ENCODE measurements at places on chromosomes 6 and 20.

- DNase-seq, result no peak
These were observed 191.9 kb downstream of the TFAP2C start for GRCh38 chr20:56820984-56821383.

GRCh38 chr20:23387118-23387443, 25.1 kb downstream of the GZF1 start:
- no peak for DNase-seq

GRCh38 chr6:2865270-2865669, 23.6 kb upstream of the SERPINB1 start:
- no peak for DNase-seq

- DNase-seq, result no peak
These were observed 1282.3 kb upstream of the GJE1 start for GRCh38 chr6:140850438-140850837.

GRCh38 chr20:5402903-5403531, 86.3 kb upstream of the PROKR2 start:
- DNase-seq, result no peak

GRCh38 chr6:163442336-163442735, 27.8 kb downstream of the QKI start:
- no peak for DNase-seq

GRCh38 chr6:111591901-111592461, 13.7 kb downstream of the TRAF3IP2 start:
- no peak for DNase-seq

DNA sequence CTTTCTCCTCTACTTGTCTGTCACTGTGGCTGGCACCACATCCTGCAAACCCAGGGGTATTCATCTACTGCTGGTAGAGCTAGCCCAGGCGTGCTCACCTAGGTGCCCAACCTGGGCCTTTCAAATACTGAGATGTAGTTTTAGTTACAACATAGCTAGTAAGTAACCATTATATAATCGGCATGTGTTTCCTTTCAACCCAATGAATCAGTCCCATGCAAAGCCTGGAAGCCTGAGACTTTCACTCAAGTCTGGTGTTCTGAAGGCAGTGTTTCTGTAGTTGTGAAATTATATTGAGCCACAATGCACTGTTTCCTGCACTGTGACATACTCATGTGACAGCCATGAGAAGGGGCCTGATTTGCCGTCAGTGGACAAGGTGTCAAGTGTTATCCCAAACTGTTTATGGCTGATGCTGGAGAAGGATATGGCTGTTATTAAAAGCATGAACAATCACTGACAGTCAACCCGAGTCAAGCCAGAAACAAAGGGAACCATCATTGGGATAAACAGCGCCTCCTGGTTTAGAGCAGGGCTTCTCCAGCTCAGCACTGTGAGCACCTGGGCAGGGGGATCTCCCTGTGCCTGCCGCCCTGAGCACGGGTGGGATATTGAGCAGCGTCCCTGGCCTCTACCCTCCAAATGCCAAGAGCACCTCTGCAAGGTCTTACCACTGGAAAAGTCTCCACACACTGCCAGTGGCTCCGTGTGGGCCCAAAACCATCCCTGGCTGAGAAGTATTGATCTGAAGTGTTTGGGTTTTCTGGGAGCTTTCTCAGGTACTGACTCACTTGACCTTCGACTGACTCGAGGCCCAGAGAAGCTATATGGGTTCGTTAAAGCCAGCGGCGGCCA, 1.6 kb downstream of the PSMA7 start:
- DNase-seq, result peak; percentile 13

- DNase-seq, result peak; percentile 59
These were observed at the start of gene ANKRD60 for GRCh38 chr20:58228484-58229197. ANKRD60 (minus strand) TSS chr20:58228653; CDS start chr20:58228653, 0 bp downstream.

- DNase-seq, result peak; percentile 18
These were observed 53.0 kb downstream of the ADAT2 start for GRCh38 chr6:143397227-143398222.

- peak; percentile 42 for DNase-seq
These were observed at the start of gene UNC5CL for GRCh38 chr6:41039060-41039998. UNC5CL (minus strand) TSS chr6:41039221; CDS start chr6:41035074, 4,147 bp downstream.

DNA sequence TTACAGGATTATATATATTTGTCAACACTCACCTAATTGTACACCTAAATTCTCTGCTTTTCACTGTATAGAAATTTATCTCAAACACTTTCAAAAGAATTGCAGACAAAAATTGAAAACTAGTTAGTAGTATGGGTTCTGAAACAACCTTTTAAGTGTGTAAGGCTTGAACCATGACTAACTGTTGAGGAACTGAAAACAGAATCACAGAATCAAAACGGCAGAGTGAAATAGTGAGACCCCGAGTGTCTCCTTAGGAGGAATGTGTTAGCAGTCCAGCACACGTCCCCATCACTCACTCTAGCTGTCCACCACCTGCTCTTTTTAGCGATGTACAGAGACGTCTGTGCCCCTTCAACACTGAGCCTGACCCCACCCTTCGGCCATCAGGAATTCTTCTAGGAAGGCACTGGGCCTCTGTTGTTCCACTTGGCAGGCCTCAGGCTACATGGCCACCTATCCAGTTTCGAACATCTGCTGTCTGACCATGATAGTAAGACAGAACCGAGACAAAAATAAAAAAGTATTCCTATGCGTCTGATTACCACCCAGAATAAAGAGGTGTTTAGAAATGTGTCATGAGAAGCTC, 227.4 kb downstream of the C6orf118 start:
- DNase-seq, result no peak

- no peak for DNase-seq
These were observed at the start of gene IP6K3 for GRCh38 chr6:33746651-33747100. IP6K3 (minus strand) TSS chr6:33746905; CDS start chr6:33735476, 11,429 bp downstream.

DNA sequence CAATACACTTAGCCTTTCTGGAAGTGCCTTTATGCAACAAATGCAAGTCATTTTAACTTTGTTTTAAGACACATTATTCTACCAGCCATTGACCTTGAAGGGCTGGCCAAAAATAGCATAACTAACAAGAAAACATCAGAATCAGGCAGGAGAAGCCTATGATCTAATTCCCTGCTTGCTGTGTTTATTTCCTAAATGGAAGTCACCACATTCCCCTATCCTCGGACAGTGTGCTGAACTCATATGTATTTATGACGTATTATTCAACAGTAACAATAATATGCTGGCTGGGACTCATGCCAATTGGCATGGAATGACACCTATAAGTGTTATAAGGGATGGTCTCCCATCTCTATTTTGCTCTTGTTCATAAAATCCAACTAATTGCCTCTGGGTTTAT, 140.7 kb downstream of the MAP3K7 start:
- DNase-seq, result no peak

DNA sequence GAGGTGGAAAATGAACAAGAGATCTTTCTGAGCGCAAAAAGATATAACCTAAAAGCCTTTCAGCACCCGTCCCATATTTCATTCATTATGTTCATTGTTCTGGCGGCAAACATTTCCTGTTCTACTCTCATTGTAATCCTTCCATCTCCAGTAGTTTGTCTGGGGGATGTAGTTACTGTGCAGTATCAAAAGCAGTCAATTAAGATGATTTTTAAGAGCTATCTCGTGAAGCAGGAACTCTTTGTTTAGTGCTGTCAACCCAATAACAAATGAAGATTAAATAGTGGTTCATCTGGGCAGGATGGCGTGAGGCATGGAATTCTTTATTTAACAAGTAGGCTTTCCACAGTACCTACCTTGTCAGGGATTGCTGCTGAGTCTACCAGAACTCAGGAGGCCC, 876.7 kb downstream of the HACE1 start:
- no peak for DNase-seq

DNA sequence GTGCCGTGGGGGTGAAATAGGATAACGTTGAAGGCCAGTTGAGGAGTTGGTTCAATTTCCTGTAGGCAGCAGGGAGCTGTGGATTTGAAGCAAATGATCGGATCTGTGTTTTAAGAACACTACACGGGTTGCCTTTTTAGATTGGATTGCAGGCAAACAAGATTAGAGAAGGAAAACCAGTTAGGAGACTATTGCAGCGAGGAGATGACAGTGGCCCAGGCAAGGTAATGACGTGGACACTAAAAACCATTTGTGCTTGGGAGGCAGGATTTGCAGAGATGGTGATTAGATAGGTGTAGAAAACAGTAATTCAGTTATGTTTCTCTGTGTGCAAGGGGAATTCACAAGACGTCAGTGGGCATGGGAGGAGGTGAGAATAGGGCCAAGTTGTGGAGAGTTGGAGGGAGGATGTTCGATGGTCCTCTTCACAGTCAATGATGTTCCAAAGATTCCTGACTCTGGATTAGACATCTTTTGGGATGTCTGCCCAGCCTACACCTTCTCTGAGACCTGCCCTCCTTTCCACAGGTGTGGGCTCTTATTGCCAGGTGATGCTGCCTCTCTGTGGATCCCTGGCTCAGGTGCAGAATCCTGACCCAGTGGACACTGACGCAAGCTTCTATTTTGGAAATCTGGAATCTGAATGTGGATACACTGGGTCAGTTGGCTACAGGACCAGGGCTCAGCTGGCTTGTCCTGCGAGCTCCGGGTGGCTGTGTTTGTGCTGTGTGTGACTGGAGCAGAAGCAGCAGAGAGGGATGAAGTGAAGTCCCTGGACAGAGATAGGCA, 54.2 kb downstream of the TFAP2C start:
- no peak for DNase-seq

- DNase-seq, result peak; percentile 13
These were observed 3.3 kb downstream of the KCNS1 start for GRCh38 chr20:45097485-45098102.

GRCh38 chr20:33521461-33521860, 31.6 kb downstream of the CBFA2T2 start:
- DNase-seq, result no peak

DNA sequence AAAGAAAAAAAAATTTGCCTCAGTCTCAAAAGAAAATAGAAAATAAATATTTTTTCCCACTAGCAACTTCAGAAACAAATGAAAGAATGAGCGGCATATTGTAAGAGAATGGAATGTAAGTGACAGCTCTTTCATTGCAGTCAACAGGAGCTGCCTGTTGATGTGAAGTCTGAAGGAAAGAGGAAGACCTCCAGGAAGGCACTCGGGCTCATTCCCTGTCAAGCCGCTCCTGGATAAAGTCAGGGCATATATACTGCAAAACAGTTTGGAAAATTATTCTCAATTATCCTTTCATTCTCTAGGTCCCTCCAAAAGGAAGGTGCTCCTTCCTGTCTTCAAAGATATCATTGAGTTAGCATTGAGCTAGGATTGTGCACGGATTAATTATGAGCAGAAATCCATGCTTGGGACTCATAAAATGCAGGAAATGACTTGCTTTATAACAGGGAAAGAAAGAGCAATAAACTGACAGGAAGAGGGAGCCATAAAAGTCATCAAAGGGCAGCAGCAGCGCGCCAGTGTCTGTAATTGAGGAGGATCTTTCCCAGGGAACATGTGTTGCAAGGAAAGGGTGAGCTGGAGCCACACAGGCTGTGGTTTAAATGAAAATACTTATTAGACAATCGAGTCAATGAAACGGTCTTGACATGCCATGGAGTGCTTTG, 218.2 kb downstream of the C6orf118 start:
- DNase-seq, result no peak

GRCh38 chr6:82569022-82569421, 205.4 kb downstream of the TPBG start:
- DNase-seq, result no peak

- no peak for DNase-seq
These were observed 14.2 kb downstream of the SLC52A3 start for GRCh38 chr20:753897-754635.

- no peak for DNase-seq
These were observed 24.0 kb upstream of the HDAC2 start for GRCh38 chr6:113994934-113995342.

- DNase-seq, result no peak
These were observed 108.9 kb upstream of the ASCC3 start for GRCh38 chr6:100990070-100990469.

- DNase-seq, result no peak
These were observed 40.6 kb downstream of the HECA start for GRCh38 chr6:139175389-139175948.

DNA sequence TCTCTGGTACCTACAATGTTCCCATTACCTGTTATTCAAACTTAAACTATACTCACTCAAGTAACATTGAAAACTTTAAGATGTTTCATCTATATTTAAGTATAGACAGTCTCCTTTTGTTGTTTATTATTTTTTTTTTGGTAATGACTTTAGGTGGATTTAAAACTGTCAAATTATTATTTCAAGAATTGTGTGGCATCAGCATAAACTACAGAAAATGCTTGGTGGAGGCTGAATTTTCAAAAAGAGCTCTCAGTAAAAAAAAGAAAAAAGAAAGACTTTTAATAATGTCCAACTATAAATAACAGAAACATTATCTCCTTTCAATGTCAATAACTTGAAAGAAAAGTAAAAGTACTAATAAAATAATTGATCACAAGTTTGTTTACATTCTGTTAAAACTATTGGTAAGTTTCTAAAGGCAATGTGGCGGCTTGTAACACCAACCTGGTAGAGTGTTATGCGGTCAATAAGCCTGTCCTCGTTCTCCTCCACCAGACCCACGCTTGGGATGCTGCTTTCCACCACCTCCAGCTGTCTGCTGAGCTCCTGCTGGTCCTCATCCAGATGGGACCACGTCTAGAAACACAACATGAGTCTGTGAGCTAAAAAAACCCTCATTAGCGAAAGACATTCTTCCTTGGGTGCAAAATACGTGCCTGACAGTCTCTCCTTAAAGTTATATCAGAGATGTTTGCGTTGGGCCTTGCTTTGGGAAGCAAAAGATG, 400.6 kb downstream of the SYNE1 start:
- DNase-seq, result no peak

GRCh38 chr6:123810214-123810613, 6.5 kb downstream of the NKAIN2 start:
- DNase-seq, result no peak

DNA sequence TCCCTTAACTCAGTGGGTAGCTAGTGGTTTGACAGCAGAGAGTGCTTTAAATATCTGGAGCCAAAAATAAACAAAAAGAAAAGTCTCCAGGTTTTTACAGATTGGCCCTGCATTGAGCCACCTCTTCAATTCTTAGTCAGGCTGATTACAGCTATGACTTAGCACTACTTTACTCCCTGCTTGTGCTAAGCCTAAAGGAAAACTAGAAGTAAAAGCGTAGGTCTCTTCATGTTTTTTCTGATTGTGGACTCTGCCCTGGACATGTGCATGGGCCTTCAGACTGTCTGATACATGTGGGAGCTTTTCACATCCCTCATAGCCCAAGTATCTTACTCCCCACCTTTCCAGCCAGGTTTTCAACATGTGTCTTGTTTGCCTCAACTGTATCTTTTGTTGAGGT, 33.3 kb downstream of the KPNA5 start:
- DNase-seq, result no peak

- DNase-seq, result no peak
These were observed 684.8 kb downstream of the DHX35 start for GRCh38 chr20:39646874-39647413.

GRCh38 chr20:45113865-45114264, 1.1 kb downstream of the WFDC5 start:
- DNase-seq, result no peak

DNA sequence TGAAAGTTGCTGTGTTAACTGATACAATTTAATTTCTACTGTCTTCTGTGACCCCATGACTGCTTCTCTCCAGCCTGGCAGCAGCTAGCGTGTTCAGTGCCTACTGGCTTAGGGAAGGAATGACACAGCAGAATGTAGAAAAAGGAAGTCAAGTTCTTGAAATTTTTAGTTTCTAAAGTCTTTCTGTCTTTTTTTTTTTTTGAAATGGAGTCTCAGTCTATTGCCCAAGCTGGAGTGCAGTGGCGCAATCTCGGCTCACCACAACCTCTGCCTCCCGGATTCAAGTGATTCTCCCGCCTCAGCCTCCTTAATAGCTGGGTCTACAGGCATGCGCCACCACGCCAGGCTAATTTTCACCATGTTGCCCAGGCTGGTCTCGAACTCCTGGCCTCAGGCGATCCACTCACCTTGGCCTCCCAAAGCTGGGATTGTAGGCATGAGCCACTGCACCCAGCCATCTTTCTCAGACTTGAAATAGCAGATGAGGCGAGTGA, 39.3 kb downstream of the PCNA start:
- no peak for DNase-seq
